Stimulated activated CD4-positive, alpha-beta T cell treated with anti-CD3 and anti-CD28 coated beads, Interleukin-4, amount 100 ng/mL, for 24 hours (primary cell): ENCODE measurements at places on chromosomes 1 and 21.

GRCh38 chr1:1540090-1540817 lies at the start of gene TMEM240:
TMEM240 (minus strand) TSS chr1:1540624; CDS start chr1:1540346, 278 bp downstream.
- peak; percentile 57 for DNase-seq

DNA sequence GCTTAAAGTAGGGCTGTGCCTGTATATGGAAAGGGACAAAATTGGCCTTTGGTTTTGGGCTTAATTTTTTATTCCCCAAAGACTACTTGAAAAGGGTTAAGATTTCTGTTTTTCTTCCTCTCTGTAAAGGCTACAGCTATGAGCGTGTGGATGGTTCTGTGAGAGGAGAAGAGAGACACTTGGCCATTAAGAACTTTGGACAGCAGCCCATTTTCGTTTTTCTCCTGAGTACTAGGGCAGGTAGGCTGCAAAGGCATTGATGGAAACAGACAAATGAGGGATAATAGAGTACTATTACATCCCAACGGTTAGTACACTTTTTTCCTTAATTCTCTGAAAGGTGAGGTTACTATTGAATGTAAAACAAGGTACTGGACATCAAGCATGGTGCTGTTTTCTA lies 29.6 kb downstream of the CHD1L start:
- no peak for DNase-seq

GRCh38 chr1:179973198-179974110 lies 18.8 kb downstream of the CEP350 start:
- DNase-seq = no peak

GRCh38 chr1:174818014-174818616 lies 181.6 kb upstream of the CACYBP start:
- no peak for DNase-seq

DNA sequence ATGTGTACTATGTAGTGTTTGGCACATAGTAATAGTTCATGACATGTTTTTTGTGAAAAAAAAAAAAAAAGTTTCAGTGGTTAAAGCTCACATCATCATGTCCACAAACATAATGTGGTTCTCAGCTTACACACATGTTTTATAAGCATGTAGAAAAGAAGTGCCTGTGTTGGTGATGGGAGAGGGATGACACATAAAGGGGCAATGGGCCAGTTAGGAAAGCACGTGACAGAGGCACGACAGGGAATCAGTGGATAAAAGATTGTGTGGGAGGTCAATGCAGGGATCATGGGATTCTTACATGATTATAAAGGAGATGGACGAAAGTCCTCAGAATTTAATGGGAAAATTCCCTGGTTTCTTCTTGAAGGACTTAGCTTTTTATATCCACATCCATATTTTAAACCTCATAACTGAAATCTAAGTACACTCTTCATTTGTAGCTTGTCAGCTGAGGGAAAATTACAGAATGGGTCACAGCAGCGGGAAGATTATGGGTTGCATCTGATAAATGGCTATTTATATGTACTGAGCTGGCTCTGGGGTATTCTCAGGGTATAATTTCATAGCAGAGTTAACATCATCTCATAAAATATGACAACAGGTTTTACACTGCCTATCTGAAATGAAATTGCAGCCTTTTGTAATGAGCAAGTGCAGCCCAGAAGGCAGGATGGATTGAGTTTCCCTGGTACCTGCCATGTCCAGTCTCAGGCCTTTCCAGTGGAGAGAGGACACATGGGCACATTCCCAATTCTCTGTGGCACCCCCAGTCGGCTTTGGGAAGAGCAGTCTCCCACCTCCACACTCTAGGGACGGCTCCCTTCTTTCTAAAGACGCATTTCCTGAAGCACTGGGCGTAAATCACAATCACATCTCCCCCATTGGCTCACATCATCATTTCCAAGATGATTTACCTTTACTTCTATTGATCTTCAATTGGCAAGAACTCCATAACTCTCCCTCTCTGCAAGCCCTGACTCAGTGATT lies 42.3 kb upstream of the NHLH2 start:
- no peak for DNase-seq

GRCh38 chr1:219587401-219587800 lies 25.5 kb downstream of the ZC3H11B start:
- DNase-seq = no peak

DNA sequence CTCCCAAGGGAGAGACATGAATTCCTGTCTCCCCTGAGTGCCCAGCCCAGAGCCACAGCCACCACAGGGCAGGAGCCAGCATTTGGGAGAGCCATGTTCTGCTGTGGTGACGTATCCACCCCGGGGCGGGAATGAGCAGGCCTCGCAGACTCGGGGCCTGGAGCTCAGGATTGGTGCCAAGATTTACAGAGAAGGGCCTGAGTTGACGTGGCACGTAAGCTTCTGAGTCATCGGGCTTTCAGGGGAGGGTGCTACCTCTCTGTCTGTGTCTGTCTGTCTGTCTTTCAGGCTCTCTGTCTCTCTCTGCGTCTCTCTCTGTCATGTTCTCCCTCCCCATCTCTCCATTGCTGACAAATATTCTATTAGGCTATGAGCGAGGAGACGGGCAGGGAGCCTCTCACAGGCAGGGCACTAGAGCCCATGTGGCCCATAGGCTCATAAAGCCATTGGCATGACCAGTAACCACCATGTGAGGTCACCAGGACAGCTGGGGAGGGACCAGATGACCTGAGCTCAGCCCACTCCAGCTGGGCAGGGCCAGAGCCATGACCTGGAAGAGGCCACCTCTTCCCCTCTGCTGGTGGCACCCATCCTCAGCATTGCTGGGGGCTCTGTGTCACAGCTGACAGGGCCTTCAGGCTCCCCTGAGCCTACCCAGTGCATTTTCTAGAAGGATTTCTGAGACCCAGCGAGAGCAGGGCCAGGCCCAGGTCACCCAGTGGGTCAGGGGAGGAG lies 300.0 kb upstream of the VAMP3 start:
- no peak for DNase-seq

DNA sequence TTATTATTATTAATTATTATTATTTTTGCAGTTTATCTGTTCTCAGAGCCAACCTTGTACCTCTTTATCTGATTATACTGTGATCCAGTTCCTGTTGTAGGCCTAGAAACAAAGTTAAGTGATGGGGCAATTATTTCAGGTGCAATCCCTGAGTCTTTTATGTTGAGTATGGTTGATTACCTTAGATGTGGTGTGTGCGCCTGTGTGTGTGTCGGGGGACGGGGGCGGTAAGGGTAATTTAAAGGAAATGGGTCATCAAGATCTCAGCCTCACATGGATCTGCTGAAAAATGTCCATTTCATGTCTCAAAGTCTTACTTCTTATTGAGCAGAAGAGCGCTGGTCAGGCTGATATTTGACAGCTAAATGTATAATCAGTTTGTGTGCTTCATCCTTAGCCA lies 7.8 kb upstream of the OR10T2 start:
- DNase-seq = no peak

DNA sequence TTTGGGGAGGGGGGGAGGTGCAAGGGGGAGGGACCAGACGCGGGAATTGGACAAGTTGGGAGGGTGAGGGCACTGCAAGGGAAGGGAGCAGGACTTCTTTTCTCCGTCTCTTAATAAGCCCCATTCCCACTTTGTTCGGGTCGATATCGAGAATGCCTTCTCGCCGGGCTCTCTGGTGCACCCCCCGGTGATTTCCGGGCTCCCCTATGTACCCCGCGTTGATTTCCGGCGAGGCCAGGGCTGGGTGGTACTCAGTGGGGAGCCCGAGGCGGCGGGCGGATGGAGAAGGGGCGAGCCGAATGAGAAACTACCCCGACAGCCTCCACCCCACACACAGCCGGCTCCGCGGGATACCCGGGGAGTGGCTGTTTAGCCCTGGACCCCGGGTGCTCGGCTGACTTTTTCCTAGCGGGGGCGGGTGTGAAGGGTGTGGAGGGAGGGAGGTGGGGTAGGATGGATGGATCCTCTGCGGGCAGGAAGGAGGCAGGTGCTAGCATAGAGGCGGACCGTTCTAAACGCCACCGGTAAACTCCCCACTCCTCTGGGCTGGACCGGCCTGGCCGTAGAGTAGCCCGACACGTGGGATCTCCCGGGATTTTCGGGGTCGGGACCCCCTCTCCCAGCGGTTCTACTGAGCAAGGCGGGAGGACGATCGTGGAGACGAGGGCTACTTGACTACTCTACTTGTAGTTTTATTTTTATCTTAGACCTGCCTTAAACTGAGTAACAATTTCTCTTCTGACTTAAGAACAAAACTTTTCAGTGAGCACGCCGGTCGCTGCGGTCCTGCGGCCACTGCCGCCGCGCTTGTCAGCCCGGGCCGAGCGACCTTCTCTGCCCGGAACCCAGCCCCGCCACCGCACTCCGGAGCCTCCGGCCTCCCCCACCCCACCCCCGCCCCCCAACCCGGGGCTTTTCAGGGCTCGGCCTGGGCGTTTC lies 1.0 kb downstream of the RNF220 start:
- DNase-seq = no peak

- DNase-seq = no peak
Observed at GRCh38 chr1:16246961-16247360, 10.0 kb upstream of the CPLANE2 start.

GRCh38 chr1:80211691-80212380 lies 1205.3 kb upstream of the ADGRL4 start:
- DNase-seq = no peak

GRCh38 chr1:204136814-204137213 lies 15.0 kb downstream of the ETNK2 start:
- no peak for DNase-seq

- DNase-seq = no peak
Observed at GRCh38 chr1:28965271-28965870, 51.0 kb downstream of the EPB41 start.

DNA sequence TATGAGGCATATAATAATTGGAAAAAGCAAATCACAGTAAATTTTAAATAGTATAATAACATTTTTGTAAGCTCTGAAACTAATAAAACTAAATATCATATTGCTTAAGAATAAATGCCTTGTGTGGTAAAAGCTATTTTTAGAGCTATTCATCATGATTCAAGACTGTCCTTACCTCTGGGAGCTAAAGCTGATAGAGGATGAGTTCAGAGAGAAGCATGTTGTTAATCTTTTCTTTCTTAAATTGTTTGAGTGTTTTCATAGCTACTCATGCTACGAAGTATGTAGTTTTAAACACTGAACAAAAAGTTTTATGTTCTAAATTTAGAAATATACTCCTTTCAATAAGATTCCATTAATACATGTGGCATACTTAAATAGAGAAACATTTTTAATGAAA lies 30.5 kb downstream of the IFI16 start:
- no peak for DNase-seq

DNA sequence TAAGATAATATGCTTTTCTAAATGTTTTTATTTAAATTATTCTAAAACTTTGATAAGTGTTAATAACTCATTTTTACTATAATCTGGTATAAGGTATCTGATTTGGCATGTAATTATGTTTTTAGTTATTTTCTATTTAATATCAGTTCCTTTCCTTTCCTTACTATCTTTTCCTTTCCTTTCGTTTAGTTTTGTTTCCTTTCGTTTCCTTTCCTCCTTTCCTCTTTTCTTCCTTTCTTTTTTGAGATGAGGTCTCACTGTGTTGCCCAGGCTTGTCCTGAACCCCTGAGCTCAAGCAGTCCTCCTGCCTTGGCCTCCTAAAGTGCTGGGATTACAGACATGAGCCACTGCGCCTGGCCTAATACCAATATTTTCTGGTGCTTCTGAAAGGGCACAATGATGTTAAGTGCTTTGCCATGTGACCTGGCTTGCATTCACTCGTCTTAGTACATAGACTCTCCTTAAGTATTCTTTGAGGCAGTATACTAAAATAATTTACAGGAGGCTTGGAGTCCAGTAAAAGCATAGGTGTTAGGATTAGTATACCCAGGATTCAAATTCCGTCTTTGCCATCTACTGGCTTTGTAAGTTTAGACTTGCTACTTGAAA lies 18.7 kb downstream of the MIER1 start:
- DNase-seq = no peak

DNA sequence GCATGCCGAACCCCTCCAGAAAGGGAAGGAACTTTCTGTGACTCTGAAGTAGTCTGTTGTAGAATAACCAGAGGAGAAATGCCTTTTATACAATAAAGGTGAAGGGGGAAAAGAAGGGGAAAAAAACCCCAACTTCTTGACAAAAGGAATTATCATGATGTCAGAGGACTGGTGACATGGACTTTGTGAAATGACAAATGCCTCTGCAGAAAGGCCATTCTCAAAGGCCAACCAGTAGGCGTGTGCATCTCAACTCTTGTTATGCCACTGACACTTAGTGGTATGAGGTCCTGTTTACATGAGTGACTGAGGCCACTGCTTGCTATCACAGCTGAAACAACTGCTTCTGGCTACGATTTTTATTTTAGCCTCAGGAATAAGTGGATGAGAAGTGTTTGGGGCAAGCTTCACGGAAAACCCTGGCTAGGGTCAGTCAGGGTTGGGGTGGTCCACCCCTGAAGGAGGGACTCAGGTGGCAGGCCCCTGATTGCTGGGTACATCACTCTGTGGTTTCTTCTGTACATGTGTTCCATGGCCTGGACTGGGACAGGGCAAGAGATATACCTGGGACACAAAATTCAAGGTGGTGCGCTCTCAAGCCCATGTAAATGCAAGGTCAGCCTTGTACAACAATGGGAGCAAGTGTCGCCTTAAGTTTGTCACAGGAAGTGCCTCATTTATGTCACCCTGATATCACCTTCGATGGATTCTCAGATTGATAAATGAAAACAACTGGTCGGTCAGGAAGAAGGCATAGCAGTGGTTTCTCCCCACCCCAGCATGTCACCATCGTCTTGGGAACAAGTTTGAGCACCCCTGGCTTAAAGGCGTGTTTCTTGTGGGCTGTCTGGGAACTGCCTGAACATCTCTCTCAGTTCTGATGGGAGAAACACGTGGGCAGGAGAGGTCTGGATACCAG lies 12.4 kb downstream of the RUNX1 start:
- DNase-seq = no peak

DNA sequence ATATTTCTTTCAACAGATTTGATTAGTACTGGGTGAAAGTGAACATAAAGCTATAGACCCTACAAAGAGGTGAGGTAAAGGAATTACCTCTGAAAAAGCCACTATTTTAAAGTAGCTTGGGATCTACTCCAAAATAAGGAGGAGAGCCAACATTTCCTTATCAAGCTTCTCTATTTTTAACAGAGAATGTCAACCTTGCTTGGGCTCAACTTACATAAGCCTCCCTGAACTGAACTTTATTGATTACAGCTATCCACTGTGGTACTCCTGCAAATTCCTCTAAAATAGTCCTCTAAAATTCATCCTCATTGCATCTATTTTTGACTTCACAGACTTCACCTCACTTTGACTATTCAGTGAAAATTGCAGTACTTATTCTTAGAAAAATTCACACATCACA lies 10.3 kb downstream of the ZNHIT6 start:
- no peak for DNase-seq

DNA sequence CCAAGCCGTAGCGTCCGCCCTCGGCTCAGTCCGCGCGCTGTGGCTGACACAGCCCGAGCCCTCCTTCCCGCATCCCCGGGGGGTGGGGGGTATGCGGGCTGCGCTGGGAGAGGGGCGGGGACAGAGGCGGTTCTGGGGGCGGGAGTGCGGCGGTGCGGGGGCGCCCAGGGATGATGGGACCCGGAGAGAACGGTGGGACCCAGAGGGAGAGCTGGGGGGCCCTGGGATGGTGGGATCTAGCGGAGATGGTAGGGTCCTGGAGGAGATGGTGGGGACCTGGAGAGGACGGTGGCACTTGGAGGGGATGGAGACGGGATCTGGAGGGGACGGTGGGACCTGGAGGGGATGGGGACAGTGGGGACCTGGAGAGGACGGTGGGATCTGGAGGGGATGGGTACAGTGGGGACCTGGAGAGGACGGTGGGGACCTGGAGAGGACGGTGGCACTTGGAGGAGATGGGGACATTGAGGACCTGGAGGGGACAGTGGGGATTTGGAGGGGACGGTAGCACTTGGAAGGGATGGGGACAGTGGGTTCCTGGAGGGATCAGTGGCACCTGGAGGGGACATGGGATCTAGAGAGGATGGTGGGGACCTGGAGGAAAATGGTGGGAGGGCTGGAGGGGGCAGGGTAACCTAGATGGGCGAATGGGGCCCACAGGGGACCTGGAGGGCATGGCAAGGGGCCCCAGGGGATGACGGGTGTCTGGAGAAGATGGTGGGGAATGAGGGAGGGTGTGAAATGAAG lies 477 bp downstream of the SNAP47 start:
- DNase-seq = no peak
